ENCODE measurements at places on chromosomes 11 and 22.

DNA sequence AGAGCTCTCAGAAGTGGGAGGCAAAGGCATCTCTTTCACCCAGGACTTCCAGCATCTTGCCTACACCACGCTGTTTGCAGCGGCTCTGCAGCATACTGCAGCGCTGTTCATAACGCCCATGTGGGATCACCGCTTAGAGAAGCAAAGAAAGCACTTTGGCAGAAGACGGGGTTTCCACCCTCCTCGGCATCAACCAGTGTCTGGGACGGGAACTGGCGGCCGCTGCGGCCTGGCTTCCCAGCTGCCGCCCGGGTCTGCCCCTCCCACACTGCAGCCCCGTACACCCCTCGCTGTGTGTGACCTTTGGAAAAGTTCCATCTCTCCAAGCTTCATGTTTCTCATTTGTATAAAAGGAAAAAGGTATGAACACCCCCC lies 545 bp upstream of the TIRAP start:
- peak; percentile 57 for DNase-seq

DNA sequence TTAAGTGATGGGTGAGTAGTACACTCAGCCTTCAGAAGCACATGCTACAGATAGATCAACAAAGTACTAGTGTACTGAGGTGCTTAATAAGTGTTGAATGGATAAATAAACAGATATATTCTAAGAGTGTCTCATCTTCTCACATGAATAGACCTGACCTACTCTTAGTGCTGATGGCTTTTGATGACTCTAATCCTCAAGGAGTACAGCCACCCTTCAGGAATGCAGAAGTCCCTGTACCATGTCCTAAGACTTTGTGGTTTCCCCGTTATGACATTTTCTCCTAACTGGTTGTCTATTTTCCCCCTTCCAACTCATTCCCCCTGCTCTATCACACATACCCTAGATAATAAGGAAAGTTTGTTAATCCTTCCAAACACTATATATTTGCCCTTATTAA lies 61.6 kb downstream of the C11orf65 start:
- no peak for DNase-seq

GRCh38 chr11:123143921-123144320 lies 51.1 kb downstream of the CLMP start:
- no peak for DNase-seq

- DNase-seq = no peak
These were observed 163.0 kb upstream of the SYT13 start for GRCh38 chr11:45449036-45449601.

DNA sequence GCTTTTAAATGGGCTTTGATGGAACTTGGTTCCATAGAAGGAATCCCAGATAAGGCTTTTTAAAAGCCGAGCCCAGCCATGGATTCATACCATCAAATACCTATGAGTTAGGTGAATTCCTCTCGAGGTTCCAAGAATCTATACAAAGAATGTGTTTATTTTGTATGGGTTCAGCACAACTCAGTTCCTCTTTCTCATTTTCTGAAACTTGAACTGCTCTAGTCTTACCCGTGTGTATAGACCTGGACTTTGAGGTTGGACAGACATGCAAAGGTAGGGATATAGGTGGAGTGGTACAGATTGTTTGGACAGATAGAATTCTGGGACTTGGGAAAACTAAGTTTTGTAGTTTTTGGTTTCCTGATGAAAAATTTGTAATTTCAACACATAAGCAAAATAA lies 97.9 kb downstream of the PGR start:
- no peak for DNase-seq

GRCh38 chr11:70755410-70756158 lies 357.3 kb downstream of the CTTN start:
- peak; percentile 67 for DNase-seq

DNA sequence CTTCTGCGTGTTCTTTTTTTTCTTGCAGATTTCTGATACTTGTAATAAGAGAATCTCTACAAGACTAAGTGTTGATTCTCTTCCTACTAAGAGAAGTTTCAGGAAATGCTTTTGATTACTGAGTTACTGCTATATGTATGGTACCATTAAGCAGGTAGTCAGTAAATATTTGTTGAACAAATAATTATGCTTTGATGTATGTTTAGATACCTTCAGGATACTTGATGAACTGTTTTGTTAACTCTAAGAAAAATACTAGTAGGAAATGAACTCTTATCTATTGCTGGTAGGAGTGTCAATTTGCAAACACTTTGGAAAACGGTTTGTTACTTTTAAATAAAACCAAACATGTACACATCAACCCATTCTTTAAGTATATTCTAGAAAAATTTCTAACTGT lies 90.6 kb downstream of the TMEM135 start:
- DNase-seq = no peak

DNA sequence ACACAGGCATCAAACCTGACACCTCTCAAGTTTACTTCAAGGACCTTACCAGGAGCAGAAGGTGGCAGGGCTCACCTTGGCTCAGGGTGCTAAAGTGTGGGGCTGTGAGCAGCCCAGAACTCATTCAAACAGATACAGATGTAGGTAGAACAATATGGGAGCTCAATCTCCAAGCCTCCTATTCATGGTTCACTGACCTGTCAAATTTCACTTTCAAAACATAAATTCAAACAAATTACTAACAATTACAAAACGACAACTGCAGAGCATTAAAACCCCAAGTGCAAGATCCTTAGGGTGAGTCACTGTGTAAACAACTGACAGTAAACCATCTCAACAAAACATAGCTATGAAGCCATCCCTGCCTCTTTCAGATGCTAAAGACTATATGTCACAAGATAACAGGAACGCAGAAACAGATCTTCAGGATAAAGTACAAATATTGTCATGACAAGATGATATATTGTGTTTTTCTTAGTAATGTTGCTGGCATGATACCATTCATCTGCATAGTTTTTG lies 303.5 kb upstream of the ANO3 start:
- DNase-seq = peak; percentile 27

DNA sequence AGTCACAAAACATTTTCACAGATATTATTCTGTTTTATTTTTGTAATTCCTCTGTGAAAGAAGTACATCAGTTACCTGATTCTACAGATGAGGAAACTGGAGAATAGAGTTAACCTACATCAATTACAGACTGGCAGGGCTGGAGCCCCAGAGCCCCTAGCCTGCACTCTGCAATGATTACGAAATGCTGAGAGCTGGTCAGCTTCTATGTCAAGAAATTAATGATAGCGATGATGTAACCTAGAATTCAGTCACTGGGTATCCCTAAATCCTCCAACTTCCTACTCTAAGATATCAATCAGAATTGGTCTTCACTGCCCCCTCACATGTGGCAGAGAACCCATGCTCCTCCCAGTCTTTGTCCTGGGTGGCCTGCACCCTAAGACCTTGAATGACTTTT lies 273.5 kb upstream of the PLET1 start:
- no peak for DNase-seq

DNA sequence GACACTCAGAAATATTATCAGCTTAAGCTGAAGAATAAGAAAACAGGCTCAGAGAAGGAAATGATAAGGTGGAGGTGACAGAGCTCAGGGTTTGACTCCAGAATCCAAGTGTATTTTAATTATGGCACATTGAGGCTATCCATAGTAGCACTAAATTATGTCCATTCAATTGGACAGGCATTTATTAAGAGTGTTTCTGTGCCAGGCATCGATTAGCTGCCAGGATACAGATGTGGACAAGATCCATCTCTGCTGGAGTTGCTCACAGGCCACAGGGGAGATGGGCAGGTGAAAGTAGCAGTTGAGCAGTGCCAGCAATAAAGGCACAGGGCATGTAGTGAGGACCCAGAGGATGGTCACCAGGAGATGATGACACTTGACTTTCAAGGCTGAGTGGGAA lies 592.5 kb downstream of the INSC start:
- no peak for DNase-seq

DNA sequence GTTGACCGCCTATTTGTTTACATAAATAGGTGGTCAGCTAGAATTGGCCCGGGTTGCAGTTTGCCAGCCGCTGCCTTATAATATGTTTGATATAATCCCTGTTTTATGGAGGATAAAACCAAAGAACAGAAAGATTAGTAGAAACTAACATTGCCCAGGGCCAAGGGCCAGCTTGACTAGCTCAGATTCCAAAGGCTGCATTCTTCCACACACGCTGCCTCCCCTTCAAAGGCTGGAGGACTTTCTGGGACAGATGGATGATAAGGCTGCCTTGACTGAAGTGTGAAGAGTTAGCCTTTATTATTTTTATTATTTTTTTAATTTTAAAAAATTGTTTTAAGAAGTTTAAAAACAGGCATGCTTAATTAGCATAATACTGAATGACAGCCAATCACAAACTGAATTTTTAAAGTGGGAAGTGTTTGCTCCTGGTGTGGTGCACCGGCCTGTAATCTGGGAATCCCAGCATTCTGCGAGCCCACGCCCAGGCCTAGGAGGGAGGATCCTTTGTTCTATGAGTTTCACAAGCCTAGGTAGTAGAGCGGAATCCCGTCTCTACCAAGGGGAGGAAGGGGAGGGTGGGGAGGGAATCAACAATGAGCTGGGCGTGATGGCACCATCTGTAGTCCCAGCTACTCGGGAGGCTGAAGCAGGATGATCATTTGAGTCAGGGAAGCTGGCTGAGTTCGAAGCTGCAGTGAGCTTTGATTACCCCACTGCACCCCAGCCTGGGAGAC lies 114.9 kb downstream of the NAV2 start:
- DNase-seq = no peak

DNA sequence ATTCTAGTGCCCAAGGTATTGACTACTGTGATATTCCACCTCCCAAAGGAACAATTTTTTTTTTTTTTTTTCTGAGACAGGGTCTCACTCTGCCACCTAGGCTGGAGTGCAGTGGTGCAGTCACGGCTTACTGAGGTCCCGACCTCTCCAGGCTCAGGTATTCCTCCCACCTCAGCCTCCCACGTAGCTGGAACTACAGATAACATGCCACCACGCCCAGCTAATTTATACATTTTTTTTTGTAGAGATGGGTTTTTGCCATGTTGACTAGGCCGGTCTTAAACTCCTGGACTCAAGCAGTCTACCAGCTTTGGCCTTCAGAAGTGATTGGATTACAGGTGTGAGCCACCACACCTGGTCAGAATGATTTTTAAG lies 33.4 kb downstream of the MAML2 start:
- DNase-seq = no peak

- DNase-seq = no peak
These were observed 426.6 kb downstream of the BRD1 start for GRCh38 chr22:49400941-49401598.

DNA sequence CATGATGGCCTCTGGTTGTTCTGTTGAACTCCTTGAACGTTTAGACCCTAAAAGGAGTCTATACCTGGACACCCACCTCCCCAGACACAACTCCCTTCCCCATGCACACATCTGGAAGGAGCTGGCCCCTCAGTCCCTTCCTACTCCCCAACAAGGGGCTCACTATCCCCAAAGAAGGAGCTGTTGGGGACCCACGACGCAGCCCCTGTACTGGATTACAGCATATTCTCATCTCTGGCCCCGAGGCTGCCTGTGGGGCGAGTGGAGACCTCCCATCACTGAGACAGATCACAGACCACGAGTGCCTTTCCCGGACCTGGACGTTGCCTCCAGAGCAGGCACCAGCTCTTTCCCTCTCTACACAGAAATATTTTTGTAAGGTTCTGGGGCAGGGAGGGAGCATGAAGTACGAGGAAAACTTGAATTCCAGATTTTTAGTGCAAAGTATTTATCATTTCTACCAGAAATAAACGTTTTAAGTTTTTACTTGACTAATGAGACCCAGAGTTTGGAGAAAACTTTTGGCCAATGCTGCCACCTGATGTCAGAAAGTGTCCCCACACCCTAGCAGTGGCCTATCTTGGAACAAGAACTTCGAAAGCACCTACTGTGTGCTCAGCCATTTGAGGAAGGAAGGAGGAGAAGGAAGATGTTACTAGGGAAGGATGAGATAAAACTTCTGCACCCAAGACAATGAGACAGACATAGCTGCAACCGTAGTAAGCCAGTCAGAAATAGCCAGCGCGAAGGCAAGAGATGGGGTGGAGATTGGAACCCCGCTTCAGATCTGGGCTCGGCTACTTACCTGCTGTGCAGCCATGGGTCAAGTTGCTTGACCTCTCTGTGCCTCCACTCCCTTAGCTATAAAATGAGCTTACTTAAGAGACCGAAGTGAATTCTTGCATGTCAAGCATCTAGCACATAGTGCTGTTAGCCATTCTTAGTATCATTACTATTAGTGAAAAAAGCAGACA lies 10.2 kb upstream of the POU2F3 start:
- DNase-seq = peak; percentile 58

GRCh38 chr11:44889266-44889665 lies 61.4 kb downstream of the TP53I11 start:
- DNase-seq = no peak

DNA sequence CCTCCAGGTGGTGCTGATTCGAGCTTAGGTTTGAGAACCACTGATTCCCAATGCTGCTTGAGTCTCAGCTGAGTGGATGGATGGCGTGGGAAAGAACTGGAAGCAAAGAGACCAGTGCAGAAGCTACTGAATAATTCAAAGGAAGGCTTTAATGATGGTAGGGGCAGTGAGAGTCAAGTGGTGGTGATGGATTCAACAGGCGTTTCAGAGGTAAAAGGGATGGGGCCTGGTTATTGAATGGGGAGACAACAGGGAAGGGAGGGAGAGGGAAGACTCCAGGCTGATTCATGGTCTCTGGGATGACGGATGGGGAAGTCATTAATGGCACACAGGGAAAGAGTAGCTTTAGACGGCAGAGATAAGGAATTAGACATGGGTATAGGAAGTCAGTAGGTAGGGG lies 104.3 kb upstream of the TBCEL start:
- no peak for DNase-seq

DNA sequence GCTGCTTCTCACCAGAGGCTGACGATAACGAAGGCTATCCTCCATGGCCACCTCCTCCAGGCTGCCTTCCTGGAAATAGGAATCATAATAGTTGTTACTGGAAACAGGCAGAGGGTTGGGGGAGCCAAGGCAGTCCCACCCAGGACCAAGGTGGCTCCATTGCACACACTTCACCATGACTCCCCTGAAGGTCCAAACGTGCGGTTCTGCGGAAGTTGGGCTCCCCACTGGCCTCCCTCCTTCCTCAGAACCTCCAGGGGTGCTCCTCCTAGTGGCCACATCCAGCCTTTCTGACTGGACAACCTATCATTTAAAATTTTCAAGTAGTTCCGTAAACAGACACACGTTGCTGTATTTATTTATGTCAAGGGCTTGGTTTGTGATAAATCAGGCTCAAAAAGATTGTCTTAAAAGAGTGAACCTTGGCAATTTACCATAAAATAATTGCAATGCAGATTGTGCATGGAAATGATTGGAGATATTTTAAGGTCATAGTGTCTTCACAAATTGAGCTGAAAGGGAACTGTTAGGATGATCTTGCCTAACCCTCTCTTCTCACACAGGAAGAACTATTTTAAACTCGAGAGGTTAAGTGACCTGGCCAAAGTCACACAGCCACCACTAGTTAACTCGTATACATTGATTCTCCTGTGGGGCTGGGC lies 1.4 kb upstream of the TCN2 start:
- DNase-seq = peak; percentile 51

GRCh38 chr11:34157163-34157562 lies 51.7 kb downstream of the NAT10 start:
- no peak for DNase-seq

GRCh38 chr22:44325718-44326490 lies 13.2 kb upstream of the SHISAL1 start:
- DNase-seq = no peak
